T-cell (primary cell): ENCODE measurements at places on chromosomes 2 and 18.

GRCh38 chr2:44267269-44267795, 7.9 kb upstream of the SLC3A1 start:
- DNase-seq: no peak

DNA sequence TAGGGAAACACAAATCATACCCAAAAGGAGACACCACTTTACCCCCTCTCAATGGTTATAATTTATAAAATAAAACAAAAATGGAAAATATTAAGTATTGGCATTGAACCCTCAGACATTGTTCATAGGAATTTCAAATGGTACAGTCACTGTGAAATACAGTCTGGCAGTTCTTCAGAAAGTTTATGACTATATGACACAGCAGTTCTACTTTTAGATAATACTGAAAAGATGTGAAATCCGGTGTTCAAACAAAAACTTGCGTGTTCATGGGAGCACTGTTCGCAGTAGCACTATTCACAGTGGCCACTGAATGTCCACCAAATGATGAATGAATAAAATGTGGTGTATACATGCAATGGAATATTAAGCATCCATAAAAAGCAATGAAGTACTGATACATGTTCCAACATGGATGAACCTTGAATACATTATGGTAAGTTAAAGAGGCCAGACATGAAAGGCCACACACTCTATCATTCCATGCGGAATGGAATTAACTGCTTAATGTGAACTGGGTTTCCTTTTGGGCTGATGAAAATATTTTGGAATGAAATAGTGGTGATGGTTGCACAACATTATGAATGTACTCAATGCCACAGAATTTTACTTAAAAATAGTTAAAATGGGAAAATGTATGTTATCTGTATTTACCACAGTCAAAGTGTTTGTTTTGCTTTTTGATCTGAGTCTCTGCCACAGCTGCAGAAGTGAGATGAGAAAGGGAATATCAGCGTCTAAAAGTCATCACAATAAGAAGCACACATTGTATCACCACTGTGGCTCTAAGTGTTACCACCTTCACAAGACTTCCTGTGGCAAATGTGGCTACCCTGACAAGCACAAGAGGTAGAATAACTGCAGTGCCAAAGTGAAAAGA, 864.6 kb downstream of the SUCLG1 start:
- no peak for DNase-seq

GRCh38 chr2:47239119-47239969, 84.2 kb upstream of the STPG4 start:
- no peak for DNase-seq

DNA sequence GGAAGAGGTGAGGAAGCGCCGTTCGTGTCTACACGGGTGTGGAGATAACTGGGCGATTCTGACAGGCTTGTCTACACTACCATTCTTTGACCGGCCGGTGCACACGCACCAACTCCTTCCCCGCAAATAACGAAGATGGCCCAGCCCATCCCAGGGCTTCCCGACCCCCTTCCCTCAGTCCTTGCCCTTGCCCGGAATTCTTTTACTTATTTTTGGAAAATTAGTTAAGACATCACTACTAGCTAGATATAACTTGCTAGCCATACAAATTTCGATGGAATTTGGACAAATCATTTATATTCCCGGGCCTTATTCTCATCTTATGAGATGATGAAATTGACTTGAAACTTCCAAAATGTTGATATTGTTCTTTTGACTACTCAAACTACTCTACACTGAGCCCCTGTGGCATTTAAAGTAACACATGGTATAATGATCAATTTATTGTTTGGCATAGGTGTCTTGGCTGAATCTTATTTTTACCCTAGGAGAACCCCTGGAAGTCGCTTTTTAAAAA, 1.3 kb downstream of the ERICH2 start:
- DNase-seq: no peak

DNA sequence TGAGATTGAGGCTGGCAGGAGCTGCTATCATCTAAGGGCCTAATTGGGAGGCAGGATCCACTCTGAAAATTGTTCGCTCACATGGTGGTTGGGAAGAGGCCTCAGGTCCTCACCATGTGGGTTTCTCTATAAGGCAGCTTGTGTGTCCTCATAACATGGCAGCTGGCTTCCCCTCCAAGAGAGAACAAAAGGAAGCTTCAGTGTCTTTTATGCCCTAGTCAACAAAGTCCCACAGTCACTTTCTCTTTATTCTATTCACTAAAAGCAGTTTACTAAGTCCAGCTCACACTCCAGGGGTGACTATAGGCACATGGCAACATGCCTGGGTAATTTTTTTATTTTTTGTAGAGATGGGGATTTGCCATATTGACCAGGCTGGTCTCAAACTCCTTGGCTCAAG, 5.8 kb upstream of the ITGAV start:
- no peak for DNase-seq

- DNase-seq: peak; percentile 43
Observed at GRCh38 chr2:233857511-233858141, 3.3 kb upstream of the HJURP start.

GRCh38 chr2:119104414-119104813, 54.1 kb downstream of the C1QL2 start:
- DNase-seq: no peak

GRCh38 chr2:173855661-173856060, 109.5 kb downstream of the SP3 start:
- DNase-seq: no peak
